ENCODE measurements at places on chromosomes 6 and 20.

- no peak for DNase-seq
These were observed 673.3 kb downstream of the KIF16B start for GRCh38 chr20:15899967-15900366.

GRCh38 chr6:125546841-125547251 lies 202.6 kb upstream of the HEY2 start:
- peak; percentile 42 for DNase-seq

DNA sequence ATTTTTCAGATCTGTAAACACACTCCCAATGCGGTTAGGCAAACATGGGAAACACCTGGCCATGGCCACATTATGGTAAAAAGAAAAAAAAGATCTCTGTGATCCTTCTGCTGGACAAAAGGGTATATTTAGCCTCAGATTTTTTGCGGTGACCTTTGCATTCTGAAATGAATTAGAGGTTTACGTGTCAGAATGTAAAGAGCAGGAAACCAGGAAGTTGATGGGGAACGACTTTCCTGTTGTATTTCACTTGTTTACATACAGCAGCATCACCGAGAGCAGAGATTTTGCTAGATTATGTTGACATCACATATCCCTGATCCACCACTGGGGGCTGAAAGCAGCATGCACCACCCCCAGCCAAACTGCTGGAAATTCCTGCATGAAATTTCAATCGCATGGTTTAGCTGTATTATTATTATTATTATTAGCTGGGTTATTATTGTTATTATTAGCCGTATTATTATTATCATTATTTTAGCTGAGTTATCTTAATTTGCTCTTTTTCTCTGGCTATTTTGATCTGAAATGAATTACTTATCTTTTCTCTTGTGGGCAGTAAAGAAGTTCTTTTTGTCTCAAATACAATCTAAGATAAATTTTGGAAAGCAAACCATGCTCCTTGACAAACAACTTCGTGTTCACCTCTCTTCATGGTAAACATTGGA lies 189.4 kb downstream of the ZFP64 start:
- DNase-seq, result peak; percentile 48

GRCh38 chr6:5909721-5910120 lies 97.0 kb downstream of the NRN1 start:
- DNase-seq, result no peak

- DNase-seq, result no peak
These were observed 122.2 kb downstream of the KIF13A start for GRCh38 chr6:17865243-17865642.

GRCh38 chr6:42756722-42757121 lies 10.8 kb upstream of the TBCC start:
- no peak for DNase-seq

- DNase-seq, result peak; percentile 83
These were observed 122.3 kb downstream of the QRSL1 start for GRCh38 chr6:106751501-106752252.
